ENCODE measurements at places on chromosomes 13 and 19. TPM values are rescaled to one million over a fixed set of nuclear protein-coding genes. Genes with fewer than 3 reads are reported as not detected.

Gene TMEM161A
- total RNA-seq = 26.9 TPM

Gene ONECUT3
- not detected for total RNA-seq

Gene GFY
- total RNA-seq = not detected

Gene ZNF823
- total RNA-seq = 2.3 TPM

Gene RGS9BP
- not detected for total RNA-seq

Gene TMEM91
- 4.9 TPM for total RNA-seq

Gene SIAH3
- 0.10 TPM for total RNA-seq

Gene SYCN
- total RNA-seq = not detected

Gene ZBTB32
- 54.9 TPM for total RNA-seq

Gene GNA15
- total RNA-seq = 140 TPM

Gene ZNF534
- not detected for total RNA-seq

Gene EEF2
- total RNA-seq = 1,729 TPM

Gene NLRP5
- total RNA-seq = not detected

Gene F10
- not detected for total RNA-seq

Gene SELENOV
- not detected for total RNA-seq

Gene PLK5
- total RNA-seq = not detected

Gene ZNF628
- total RNA-seq = 6.3 TPM

Gene ZNF536
- total RNA-seq = not detected
